ENCODE measurements at places on chromosomes 3 and 15.

DNA sequence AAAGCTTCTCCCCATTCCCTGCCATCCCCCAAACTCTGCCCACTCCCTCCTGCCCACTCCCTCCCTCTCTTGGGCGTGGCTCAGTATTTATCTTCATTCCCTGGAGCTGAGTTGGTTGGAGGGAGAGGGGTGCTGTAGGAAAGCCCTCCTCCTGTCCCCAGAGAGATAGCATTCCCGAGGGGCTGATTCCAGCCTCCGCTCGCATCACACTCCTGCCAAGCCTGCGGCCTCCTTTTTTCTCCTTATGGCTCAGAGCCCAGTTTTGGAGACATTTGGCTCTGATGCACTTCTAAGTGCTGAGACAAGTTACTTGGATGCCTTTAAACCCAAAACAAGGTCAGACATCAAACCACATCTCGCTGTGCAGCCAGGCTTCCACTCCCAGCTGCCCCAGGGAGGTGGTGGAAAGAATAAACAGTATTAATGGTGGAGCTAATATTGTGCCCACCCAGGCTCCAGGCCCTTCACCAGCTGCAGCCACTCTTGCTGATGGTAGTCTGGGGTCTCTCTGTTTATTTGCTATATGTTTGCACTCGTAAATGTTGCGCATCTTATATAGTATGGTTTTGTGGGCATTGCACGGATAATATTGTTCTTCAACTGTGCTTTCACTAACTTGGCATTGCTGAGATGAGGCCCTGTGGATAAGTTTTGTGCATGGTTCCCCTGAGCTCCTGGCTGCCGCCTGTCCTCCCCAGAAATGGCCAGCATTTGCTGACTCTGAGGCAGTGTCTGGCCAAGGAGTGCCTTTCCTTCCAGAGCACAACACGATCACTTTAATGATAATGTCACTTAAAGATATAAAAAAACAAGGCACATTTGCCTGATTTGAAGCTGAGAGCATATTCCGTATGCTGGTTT lies 157.2 kb downstream of the LRRC28 start:
- no peak for DNase-seq

DNA sequence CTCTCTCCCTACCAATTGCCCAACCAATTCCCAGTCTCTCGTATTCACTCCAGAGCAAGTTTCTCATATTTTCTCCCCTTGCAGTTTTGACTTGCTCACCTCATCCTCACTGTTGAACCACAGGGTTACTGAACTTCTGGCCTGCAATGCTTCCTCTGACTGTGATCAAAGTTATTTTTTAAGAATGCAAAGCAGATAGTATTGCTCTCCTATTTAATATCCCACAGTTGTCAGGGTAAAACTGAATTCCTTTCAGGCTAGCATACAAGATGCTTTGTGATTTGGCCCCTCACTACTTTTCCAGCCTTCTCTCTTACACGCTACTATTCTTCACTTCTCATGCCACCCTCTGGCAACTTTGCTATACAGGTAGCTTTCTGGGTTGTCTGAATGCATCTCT lies 80.9 kb downstream of the LRRFIP2 start:
- DNase-seq = no peak

DNA sequence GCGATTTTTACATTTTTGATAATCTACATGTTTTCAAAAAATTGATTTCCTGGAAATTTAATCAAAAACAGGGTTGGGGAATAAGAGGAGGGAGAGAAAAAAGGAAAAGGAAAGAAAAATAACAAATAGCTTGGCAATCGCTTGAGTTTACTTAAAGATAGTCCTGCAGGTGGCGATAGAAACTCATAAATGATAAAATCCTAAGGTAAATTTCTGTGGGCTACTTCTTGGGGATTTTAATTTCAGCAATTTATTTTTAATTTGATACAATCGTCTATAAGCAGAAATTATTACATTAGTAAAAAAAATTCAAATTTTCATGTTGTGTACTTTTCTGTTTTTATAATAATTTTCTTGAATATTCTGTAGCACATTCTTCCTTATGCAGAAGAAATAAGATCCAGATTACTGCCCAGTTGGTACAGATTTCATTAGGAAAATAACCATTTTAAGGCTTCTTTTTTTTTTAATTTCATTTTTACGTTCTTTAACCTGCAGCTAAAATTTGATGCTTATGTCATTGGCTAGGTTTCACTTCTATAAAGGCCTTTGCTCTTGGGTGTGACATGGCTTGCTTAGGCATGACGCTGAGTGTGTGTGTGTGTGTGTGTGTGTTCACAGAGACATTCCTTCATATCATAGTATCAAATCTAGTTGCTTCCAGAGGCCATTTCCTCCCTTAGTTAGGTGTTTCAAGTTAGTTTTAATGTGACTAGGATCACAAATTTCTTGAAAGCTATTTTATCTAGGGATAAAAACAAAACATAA lies 181.8 kb downstream of the MCTP2 start:
- no peak for DNase-seq

DNA sequence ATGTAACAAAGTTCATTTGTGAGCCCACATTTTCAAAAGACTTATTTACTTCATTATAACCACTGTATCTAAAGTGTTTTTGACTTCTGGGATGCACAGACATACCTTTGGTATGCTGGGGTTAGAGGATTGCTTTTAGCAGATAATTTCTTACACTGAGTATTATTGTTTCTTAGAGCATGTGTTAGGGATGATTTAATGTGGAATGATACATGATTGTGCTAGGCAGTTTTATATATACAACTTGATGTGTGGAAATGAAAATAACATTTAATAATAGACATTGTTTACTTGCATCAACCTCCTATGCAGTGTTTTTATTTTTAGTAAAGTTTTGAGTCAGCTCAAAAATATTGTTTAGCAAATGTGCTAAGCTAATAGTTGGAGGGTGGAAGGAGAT lies 3.4 kb downstream of the KIF23 start:
- DNase-seq = no peak

- DNase-seq = no peak
Observed at GRCh38 chr3:157387708-157388435, 48.8 kb upstream of the PTX3 start.

DNA sequence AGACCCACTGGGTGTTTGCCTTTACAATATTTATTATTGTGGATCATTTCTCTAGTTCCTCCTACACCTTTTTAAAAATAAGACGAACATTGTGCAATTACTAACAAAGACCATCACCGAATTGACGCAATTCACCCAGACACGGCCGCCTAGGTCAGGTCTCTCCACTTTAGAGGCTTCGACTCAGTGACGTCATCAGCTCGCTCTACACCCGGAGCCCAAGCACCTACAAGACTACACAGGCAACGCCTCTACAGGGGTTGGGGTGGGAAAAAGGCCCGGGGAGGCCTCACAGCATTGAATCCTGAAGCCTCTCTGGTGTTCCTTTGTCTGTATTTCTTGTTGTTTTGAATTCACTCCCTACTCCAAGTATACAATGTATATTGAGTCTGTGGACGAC lies 16.6 kb downstream of the ZIC4 start:
- DNase-seq = no peak

GRCh38 chr3:194344012-194344411 lies 7.1 kb downstream of the CPN2 start:
- peak; percentile 92 for DNase-seq

GRCh38 chr15:57646087-57646486 lies 54.4 kb downstream of the MYZAP start:
- DNase-seq = no peak

GRCh38 chr15:101027920-101028319 lies 108.8 kb downstream of the LRRK1 start:
- DNase-seq = no peak

- DNase-seq = no peak
Observed at GRCh38 chr15:89244574-89244903, 760 bp downstream of the FANCI start.

GRCh38 chr15:88775776-88776175 lies 27.5 kb upstream of the ACAN start:
- no peak for DNase-seq

DNA sequence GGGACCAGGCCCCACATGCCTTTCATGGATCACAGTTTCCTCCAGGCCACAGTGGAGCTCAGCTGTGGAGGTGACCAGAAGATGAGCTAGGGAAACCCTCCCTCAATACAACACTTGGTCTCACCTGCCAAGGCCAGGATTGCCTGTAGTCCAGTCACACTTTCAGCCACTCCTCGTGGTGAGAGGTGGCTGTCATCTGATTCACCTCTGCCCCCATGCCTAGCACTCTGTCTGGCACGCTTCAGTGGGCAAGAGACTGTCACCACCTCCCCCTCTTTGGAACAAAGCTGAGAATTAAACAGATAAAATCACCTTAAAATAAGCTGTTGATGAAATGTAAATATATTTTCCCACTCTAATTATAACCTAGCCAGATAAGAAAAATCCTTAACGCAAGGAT lies 4.0 kb upstream of the IL17RD start:
- DNase-seq = no peak

DNA sequence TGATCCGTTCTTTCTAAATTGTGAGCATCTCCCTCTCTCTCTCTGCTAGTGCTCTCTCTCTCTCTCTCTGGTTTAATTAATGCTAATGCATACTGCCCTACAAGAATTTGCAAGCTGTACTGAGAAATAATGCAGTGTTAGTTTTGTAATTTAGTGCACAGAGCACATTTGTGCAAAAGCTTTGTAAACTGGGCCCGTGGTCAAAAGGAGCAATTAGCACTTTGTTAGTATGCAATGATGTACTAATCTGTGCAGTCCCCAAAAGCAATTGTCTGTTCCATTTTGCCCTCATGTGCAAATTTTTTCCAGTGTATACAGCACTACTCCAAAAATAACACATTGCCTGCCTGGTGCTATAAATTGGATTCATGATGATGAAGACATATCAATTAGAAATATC lies 184.6 kb upstream of the CMC1 start:
- DNase-seq = no peak

GRCh38 chr3:101676765-101677435 lies at the start of gene ZBTB11:
Gene ZBTB11 (minus strand): TSS chr3:101677132. CDS start chr3:101676914, 218 bp downstream.
- DNase-seq = peak; percentile 68

DNA sequence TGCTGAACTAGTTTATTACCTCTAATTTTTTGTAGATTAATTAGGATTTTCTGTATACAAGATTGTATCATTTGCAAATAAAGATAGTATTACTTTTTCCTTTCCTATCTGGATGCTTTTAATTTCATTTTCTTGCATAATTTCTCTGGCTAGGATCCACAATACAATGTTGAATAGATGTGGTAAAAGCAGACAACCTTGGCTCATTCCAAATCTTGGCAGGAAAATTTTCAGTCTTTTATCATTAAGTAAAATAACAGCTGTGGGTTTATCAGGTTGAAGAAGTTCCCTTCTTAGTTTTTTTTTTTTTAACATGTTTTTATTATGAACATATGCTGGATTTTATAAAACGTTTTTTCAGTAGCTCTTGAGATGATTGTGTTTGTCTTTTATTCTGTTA lies 422.6 kb downstream of the AGBL1 start:
- DNase-seq = no peak

- no peak for DNase-seq
Observed at GRCh38 chr15:34722439-34722836, 32.4 kb downstream of the GJD2 start.

- DNase-seq = no peak
Observed at GRCh38 chr3:42035816-42036482, 55.2 kb upstream of the TRAK1 start.

GRCh38 chr3:192841428-192841827 lies 76.2 kb downstream of the MB21D2 start:
- no peak for DNase-seq

GRCh38 chr3:4533489-4534443 lies 40.6 kb downstream of the ITPR1 start:
- no peak for DNase-seq

DNA sequence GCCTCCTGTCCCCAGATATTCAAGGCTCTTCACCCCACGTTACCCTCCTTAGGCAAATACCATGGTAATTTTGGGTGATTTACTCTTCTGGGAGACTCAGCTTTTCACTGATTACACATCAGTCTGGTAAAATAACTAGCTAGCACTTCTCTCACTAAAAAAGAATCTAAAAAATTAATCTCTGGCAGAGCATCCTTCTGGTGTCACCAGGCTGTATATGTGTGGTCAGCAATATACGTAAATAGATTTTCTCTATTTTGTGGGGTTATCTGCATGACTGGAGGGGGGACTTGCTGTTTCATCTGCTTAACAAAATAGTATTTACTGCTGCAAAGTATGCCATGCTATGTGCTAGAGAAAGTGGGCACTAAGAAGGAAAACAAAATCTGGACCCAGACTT lies 45.1 kb downstream of the LRRC28 start:
- no peak for DNase-seq

DNA sequence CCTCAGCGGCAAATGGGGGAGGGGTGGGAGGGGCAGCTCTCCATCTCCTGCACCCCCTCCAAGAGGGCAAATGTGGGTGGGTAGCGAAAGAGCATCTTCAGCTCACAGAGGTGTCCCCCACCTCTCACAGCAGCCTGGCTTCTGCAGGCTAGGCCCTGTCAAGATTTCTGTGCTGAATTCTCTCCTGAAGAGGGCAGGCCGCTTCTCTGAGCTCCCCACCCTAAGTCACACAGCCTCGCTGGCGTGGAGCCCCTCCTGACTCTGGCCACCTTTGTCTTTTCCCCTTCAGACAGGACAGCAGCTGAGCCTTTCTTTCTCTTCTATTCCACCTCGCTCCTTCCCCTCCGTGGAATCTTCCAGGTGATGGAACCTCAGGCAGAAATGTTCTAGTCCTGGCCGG lies 26.3 kb upstream of the ADAMTS7 start:
- DNase-seq = no peak

DNA sequence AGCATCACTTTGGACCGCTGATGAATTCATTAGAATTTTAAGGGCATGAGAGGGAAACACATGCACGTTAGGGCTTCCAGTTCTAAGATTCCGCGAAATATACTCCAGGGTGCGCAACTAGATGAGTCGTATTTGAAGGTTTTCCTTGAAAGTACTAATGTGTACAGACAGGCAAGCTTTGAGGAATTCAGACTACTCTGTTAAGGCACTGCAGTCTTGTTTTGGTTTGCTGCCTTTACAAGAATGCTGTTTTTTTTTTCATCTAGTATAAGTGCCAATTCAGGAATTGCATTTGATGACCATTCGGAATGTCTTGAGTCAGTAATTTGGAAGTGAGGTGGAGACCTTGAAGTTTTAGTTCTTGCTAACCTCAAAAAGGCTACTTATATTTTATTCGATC lies 19.1 kb downstream of the TRNT1 start:
- no peak for DNase-seq

GRCh38 chr3:171192176-171192854 lies 165.8 kb upstream of the SLC2A2 start:
- DNase-seq = no peak

- no peak for DNase-seq
Observed at GRCh38 chr15:69812861-69813261, 284.9 kb downstream of the TLE3 start.

DNA sequence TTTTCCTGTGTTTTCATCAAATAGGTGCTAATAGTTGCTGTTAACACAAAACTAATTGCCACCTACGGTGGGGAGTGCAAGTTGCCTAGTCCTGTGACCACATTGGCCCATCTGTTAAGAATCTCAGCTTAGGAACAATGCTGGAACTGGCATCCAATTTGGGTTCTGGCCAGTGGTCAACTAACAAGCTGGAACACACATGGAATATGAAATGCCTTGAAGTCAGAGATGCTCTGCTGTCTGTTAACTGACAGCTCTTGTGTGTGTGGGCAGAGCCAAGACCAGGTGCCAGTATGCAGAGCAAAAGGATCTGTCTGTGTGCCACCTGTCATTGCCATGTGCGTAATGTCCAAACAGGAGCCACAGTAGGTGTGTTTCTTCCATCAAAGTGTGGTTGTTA lies 460.8 kb downstream of the ROBO2 start:
- DNase-seq = no peak

- DNase-seq = no peak
Observed at GRCh38 chr3:107432646-107433045, 55.4 kb downstream of the CCDC54 start.
